Right ventricle myocardium inferior (tissue), 1 donor: ENCODE measurements at places on chromosomes 13 and 19. TPM values are rescaled to one million over a fixed set of nuclear protein-coding genes. Genes with fewer than 3 reads are reported as not detected.

- no peak for DNase-seq
Observed at GRCh38 chr19:41843371-41843770, 1.1 kb downstream of the LYPD4 start.

- DNase-seq = no peak
Observed at GRCh38 chr19:39111593-39112199, 13.9 kb upstream of the PAK4 start.

- DNase-seq = no peak
Observed at GRCh38 chr13:22903925-22904324, 276.9 kb upstream of the SGCG start.

GRCh38 chr19:12784394-12784870, 6.9 kb upstream of the JUNB start:
- no peak for DNase-seq

DNA sequence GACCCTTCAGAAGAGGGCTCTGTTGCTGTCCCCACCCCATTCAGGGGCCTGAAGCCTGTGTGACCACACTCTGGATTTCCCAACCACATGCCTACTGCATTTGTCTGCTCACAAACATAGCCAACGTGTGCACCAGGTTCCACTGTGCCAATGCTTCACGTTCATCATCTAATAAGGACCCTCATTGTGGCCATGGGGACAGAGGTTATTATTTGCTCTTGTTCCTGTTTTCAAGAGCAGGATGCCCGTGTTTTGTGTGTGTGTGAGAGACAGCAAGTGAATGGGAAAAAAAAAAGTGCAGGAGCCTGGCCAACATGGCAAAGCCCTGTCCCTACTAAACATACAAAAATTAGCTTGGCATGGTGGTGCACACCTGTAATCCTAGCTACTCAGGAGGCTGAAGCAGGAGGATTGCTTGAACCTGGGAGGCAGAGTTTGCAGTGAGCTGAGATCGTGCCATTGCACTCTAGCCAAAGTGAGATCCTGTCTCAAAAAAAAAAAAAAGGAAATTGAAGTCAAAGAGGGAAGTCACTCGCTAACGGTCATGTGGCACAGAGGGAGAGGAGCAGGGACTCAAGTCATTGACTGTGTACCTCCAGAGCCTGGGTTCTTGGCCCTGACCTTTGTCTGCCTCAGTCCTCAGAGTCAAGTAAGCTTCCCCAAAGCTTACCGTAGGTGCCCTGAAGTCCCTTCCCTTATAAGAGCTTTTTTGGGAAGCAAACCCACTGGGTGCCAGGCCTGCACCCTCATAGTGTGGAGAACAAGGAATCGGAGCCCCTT, 6.9 kb downstream of the B3GNT8 start:
- no peak for DNase-seq

DNA sequence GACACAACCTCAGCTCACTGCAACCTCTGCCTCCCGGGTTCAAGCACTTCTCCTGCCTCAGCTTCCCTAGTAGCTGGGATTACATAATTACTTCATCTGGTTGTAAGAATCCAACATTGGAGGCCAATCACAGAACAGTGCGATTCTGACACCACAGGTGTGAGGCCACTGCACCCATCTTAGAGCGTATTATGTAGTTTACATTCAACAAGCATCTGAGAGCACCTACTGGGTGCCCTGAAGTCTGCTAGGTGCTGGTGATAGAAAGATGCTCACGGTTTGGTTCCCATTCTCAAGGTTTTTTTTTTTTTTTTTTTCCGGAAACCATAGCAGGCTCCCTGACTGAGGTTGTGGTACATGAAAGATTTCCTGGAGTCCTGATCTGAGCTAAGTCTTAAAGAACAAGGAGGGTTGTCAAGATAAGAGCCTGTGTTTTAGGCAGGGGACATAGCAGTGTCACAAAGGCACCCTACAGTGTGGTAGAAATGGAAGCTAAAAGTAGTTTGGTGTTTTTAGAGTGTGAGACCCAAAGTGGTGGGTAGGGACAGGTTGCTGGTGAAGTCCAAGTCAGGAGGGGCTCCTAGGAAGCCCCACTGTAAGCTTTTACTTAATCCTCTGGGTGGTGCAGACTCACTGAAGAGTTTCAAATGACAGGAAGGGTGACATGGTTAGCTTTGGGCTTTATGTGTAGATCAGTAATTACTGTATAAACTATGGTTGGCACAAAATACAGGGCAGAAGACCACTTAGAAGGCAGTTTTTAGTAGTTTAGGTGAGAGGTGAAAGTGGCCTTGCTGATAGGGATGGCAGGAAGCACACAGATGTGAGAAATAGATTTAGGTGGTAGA, 15.2 kb downstream of the SAE1 start:
- DNase-seq = no peak

Gene TPTE2
- not detected for total RNA-seq

DNA sequence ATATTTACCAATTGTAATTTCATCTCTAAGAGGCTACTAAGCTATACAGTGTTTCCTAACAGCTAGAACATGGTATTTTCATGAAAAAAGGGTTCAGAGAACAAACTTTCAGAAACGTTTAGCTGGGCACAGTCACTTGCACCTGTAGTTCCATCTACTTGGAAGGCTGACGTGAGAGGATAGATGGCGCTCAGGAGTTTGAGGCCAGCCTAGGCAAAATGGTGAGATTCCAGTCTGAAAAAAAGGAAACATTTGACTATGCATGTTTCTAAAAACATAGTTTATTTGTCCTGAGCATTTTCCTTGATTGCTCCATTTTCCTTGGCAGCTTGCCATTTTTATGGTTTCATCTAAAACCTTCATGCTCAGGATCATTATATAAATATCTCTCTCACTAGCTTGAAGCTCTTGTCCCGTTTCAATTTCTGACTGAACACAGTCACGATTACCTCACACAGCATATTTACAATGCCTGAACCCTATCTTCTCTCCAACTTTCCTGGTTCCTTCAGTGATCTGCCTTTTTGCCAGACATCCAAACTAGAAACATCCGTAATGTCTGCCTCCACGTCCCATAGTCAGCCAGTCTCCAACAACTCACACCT, 200.8 kb downstream of the RGCC start:
- DNase-seq = no peak

Gene CEACAM21
- 0.76 TPM for total RNA-seq

DNA sequence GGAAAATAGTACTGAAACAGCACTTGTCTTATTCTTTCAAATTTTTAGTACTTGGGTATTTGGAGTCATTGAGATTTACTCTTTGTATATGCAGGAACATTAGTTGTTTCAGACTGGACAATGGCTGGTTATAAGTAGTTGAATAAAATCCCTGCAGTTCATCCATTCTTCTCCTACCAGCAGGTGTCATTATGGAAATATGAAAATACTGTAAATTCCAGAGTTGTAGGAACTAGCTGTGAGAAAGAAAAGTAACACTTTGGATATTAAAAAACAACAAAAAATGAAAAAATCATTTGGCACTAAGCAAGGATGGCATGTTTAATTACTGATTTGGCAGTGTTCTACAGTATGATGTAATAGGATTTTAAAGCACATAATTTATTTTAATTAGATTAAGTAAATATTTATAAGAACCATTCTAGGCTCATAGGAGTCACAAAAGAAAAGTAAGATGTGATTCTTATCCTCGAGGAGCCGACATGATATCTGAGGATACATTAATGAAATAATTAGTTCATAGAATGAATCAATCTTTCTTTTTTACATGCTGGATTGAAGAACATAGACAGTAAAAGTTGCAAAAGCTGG, 155.3 kb downstream of the KCNRG start:
- DNase-seq = no peak
